ENCODE measurements at places on chromosomes 12 and 14.

DNA sequence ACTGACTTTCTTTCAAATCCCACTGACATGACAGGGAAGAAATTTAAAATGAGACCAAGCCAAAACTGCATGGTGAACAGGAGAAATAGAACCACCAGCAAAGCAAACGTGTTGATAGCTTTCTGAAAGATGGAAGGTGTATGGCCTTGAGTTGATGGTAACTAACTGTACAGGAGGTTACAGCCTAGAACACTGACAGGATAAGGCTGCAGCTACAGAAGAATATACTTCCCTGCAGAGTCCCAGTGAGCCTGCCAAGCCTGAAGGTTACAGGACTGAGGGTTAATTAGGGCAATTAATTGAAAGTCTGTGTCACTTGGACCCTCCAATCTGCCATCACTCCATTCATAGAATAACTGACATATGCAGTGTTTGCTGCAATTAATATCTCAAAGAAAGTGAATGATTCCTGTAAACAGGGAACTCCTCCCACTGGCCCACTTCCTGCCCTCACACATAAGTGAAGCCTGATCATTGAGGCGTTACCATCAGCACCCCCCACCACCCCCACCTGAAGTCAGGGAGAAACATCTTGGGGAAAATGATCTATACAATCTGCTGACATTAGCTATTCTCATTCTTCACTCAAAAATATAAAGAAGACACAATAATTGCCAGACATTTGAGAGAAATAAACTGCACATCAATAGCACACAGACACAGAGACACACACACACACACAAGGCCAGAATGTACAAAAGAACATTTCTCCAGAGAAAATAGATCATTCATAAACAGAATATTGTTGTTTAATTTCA is 73.4 kb downstream of the GTF2A1 start:
- no peak for DNase-seq

DNA sequence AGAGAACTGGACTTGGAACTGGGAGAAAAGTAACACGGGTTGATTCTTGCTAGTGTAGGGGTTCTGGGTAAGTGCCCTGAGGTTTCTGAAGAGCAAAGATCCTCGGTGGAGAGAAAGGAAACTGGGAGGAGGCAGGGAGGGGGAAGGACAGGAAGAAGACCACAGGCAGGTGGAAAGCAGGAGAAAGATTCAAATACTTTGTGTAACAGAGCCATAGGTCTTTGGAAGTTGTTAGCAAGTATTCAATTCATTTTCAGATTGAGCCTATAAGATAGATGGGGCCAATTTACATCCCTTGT is 1.3 kb downstream of the PNP start:
- no peak for DNase-seq

DNA sequence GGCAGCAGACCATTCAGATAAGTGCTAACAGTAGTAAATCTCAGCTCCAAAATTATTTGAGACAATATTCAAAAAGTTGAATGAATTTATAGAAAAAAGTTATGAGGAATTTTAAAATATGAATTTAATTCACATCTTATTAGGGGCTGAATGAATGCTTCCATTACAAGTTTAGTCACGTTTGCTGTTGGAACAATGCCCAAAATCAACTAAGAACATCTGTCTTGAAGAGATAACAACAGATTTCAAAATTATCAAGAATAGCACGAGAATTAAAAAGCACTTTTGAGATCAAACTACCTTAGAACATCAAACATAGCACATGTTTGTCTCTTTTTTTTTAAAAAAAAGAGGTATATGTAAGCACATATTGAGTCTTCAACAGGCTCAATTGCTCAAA is 115.4 kb upstream of the PPFIA2 start:
- DNase-seq: no peak

- no peak for DNase-seq
Observed at GRCh38 chr12:48999371-49000131, at the start of gene DDN. Gene DDN, minus strand, starts transcription at chr12:48999375. Its CDS starts 88 bp downstream, at chr12:48999287.

GRCh38 chr12:105538880-105539279 is 208.4 kb downstream of the C12orf75 start:
- DNase-seq: no peak

DNA sequence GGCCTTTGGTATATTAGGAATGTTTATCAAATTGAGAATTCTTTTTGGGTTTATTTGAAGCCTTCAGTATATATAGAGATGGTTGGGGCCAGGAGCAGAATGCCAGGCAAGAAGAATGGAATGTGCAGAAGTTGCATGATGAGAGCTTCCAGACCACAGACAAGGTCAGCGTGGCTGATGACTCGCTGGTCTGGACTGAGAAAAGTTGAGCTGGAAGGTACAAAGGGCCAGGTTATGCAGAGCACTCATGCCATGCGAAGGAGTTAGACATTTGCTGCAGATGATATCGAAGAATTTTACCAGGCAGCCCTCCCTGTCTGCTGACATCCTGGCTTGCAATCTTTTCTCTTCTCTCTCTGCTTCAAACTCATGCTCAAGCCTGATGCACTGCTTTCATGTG is 196.2 kb upstream of the ARHGAP5 start:
- DNase-seq: peak; percentile 83

DNA sequence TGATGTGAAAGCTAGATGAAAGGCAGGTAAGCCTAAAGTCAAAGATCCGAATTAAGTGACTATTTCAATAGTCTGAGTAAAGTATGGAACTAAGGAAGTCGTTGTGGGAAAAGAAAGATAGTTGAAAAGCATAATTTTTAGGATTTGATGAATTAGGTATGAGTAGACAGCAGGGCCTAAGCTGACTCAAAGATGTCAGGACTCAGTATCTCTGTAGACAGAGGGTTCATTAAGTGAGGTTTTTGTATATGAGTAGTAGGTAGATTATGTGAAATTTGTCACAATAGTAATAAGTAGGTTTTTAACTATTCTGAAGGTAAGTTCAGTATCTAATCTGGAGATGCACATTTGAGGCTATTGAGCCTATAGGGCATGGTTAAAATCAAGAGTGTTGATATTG is 196.4 kb downstream of the RASSF9 start:
- no peak for DNase-seq

- no peak for DNase-seq
Observed at GRCh38 chr14:56875104-56875675, 64.9 kb upstream of the OTX2 start.

DNA sequence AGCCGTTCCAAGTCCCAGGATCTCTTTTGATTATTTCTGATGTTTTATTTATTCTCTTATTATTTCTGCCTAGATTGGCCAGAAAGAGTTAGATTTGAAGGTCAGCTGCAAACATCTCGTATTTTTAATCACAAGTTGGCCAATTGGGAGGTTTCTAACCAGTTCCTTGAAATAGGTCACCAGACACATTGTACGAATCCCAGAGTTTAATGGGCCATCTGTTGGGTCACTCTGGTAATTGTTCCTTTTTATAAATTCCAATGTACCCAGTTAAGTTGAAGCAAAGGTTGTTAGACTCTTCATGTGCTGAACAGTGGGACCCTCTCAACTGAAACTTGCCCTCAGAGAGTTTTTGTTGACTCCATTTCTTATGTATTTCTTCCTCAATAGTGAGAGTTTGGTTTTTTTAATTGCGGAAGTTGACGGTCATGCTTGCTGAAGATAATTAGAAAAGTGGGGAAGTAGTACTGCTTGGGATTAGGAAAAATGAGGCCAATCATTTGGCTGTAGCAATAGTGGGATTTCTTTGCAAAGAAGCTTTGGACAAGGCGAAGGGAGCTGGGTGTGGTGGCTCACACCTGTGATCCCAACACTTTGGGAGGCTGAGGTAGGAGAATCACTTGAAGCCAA is 382.7 kb upstream of the RGS6 start:
- DNase-seq: no peak

DNA sequence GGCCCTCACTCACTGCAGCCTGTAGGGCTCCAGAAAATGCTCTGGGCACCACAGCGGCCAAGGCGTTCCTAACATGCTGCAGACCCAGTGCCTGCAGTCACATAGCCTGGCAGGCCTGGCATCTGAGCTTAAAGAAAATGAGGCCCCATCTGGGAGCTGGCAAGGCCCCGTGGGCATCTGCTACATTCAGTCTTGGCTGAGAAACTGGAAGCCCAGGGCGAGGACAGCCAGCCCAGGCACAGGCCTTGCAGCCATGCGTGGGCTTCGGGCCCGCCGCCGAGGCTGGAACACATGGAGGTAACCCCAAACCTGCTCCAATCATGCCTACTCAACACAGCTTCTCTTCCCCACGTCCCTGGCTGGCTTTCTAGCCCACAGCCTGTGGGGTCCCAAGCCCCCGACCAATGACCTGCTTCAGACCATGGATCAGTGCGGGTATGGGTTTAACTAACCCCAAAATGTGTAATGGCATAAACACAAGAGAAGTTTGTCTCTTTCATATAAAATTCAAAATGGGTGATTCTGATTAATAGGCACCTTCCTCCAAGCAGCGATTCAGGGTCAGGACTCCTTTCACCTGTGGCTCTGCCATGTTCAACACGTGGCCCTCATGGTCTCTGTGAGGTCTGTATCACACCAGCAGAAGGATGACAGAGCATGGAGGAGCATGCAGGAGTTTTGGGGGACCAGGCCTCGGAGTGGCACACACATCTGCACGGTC is 6.4 kb downstream of the NGB start:
- DNase-seq: no peak

DNA sequence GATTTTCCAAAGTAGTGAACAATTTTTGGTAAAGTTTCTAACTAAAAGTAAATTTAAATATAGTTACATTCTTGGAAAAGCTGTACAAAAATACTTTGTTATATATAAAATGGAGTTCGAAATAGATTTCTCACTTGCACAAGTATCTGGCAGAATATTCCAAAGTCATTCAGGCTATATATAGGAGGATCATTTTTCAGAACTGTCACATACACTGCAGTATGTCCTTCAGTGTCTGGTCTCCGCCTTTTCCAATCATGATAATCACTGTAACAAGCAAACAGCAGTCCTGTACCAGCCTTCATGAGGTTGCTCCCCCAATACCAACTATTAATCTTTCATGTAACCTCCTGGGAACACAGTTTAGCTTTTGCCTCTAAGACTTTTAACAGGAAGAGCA is 18.6 kb downstream of the TBK1 start:
- no peak for DNase-seq

- DNase-seq: no peak
Observed at GRCh38 chr12:113474635-113475436, 3.2 kb upstream of the LHX5 start.

DNA sequence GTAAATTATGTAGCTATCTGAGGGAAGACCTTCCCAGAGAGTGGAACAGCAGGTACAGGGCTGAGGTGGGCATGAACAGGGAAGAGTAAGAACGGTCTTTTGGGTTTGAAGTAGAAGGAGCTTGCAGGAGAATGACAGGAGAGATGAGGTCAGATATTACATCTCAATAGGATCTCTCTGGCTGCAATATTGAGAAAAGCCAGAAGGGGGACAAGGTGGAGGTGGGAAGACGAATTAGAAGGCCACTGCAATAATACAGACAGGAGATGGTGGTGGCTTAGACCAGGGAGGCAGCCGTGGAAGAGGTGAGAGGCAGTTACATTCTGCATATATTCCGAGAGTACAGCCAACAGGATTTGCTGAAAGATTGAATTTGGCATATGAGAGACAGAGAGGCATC is 310.2 kb downstream of the APAF1 start:
- peak; percentile 25 for DNase-seq

- DNase-seq: peak; percentile 45
Observed at GRCh38 chr12:57452181-57452936, 2.7 kb upstream of the INHBE start.

All from foreskin keratinocyte (primary cell).